HFFc6 (cell line): ENCODE measurements at places on chromosomes 4 and X.

DNA sequence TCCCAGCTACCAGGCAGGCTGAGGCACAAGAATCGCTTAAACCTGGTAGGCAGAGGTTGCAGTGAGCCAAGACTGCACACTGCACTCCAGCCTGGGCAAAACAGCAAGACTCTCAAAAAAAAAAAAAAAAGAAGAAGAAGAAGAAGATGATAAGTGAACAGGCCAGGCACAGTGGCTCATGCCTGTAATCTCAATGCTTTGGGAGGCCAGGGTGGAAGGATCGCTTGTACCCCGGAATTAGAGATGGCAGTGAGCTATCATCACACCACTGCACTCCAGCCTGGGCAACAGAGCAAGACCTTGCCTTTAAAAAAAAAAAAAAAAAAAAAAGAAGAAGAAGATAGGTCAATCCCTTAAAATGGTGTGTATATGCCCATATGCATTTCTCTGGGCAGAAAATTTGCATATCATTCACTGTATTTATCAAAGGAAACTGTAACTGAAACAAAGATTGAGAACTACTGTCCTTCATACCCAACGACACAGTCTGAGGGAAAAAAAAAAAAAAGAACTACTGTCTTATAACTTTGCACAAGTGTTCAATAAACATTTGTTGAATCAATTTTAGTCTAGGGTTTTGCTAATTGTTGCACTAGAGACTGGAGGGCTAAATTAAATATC, 2.3 kb downstream of the RFC1 start:
- no peak for DNase-seq

- no peak for DNase-seq
These were observed 70.7 kb downstream of the SUPT20HL2 start for GRCh38 chrX:24243188-24243587.

DNA sequence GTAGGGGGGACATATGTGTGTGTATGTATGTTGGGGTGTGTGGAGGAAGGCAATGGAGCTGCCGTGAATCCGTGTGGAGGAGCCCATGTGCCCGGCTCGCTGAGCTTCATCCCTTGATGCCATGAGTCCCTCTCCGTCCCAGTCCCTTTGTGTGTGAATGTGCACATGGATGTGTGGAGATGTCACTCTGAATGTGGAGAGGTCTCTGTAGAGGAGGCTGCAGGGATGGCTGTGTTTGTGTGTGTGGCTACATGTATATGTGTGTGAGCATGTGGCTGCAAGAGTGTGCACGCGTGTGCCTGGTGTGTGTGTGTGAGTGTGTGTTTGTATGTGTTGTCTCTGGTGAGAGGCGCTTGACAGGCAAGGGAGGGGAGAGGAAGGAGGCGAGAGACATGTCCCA, 1.3 kb downstream of the DLG3 start:
- DNase-seq: no peak

GRCh38 chr4:139599594-139600374, 43.8 kb upstream of the SETD7 start:
- peak; percentile 85 for DNase-seq

DNA sequence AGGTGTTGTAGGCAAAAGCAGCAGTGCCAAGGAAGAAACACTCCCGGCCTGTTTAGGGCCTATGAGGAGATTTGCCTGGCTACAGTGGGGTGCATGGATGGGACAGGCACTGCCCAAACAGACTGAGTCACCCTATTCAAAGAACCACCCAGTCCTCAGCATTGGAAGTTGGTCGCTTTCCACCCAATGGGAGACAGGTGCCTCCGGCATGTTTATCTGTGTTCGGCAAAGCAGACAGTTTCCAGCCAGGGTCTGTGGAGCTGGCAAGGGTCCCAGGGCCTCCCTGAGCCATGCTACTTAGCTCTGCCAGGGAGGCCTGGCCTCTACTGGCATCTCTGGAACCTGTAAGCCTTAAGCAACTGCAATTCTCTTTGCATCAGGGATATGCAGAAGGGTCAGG, 165.1 kb upstream of the ATP6AP2 start:
- no peak for DNase-seq

- no peak for DNase-seq
These were observed 737 bp downstream of the FGF2 start for GRCh38 chr4:122827258-122827878.

- DNase-seq: no peak
These were observed 22.2 kb downstream of the GUF1 start for GRCh38 chr4:44700427-44700826.

GRCh38 chr4:126468144-126468543, 1153.4 kb downstream of the FAT4 start:
- no peak for DNase-seq

DNA sequence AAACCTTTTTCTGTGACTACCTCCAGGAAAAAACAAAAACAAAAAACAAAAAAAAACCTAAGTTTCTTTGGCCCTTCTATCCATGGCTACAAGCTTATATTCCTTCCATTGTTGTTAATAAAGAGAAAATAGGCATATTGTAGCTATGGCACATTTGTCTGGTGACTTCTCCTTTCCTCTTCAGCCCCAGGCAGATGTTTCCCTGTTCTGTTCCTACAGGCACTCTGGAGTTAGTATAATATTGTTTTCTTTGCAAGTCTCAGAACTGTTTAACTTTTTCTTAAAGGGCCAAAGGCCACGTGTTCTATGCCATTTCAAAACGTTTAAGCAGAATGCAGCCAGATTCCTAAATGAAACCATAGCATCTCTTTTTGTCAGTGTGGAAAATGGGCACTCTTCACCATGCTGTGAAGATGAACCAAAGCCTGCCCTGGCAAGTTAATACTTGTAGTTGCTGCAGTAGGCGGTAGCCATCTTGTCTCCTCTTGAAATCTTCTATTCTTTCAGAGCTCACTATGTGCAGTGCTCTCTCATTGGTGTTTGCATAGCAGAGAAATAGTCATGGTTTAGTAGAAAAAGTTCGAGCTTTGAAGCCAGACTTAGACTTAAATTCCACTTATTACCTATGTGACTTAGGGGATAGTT, 44.8 kb upstream of the MTMR1 start:
- no peak for DNase-seq

DNA sequence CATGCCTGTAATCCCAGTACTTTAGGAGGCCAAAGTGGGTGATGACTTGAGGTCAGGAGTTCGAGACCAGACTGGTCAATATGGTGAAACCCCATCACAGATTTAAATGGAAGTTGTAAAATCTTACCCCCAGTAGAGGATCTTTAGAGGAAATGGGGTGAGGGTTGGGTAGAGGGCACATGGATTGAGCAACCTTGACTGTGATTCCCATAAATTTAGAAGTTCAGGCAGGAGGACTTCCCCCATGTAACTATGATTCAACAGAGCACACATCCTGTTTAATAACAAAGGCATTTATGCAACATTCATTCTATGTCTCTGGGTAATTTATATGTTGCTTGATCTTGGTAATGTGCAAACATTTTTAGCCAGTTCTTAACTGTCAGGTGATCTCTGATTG, 143.1 kb downstream of the RBM47 start:
- DNase-seq: peak; percentile 21

DNA sequence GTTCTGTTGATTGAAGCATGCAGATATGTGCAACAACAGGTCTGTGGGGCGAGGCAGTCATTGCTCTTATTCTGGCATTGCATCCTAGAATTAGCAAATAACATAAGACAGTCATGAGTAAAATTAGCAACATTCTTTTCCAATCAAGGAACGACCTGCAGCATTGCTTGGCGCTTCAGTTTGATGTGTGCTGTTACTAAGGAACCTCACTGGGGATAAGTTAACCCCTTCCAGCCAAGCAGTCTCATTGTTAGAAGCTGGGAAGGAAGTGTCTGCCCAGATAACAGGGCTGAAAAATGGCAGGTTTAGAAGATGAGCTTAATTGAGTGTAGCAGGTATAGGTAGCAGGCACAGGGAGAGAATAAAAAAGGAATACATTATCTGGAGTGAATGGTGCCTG, 55.4 kb downstream of the RBM46 start:
- DNase-seq: no peak

DNA sequence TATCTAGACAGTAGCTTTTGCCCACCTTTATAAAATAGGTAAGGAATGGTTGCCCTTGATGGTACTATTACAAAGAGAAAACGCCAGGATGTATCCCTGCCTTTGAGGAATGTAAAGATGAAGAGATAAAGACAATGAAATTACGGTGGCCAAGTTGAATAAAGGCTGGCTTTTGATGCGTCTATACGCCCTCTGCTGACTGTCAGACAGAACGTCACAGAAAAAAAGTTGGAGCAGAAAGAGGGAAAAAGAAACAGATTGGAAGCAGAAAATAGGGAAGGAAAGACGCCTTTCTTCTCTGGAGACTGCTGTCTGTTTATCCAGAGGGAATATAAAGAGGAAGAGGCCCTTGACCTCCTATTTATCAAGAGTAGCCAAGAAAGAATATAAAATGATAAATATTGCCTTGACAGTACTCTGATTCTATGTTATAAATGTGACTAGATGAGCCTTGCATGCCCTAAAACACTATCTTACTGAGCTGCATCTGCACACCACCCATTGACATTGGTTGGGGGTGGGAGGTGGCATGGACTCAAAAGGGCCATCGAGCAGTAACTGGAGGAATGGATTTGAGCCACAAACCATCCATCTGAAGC, 30.6 kb downstream of the PCDH19 start:
- peak; percentile 5 for DNase-seq

DNA sequence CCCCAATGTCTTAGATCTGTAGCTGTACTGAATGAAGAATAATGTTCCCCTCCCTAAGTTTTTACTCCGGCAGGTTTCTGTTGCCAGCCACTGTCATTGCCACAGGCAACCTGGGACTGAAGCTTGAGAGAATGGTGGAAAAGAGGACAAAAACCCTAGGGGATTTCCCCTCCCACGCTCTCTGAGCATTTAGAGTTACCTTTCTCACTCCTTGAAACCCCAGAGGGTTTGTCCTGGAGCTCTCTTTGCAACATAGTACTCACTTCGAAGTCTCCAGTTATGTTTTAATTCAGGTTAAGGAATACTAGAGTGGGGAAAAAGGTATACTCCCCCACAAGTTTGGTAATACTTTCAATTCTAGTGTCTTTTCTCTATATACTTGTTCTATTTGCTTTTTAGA, 31.5 kb downstream of the F8 start:
- no peak for DNase-seq
